Naive B cell (primary cell): ENCODE measurements at places on chromosomes 16 and 17.

DNA sequence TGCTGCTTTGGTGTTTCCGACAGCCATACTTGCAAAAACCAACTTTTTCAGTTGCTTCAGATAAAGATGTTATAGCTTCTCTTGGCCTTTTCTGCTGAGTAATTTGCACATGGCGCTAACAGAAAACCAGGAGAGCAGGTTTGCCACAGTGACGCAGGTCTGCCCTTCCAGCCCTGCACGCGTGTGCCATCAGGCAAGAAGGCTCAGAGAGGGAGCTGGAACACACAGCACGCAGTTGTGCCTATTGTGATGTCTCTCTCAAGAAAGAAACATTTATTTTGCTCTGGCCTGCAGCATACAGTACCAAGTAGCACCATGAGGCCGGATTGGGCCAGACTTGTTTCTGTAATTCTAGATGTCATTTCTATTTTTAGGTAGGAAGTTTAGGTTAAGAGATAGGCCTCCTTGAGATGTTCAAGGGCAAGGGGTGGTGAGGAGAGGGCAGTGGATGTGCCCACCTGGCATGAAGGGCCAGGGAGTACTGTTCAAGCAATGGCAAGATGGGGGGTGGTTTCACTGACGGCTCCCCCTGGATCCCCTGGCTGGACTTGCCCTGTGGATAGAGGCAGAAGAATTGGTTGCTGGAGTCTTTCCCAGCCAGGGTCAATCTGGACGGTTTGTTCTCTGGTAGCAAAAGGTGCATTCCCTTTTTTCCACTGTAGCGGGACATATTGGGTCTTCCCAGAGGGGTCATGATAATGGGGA is 1.9 kb downstream of the CBX2 start:
- no peak for DNase-seq

GRCh38 chr17:17433000-17433703 is 43.6 kb upstream of the MED9 start:
- DNase-seq: no peak

DNA sequence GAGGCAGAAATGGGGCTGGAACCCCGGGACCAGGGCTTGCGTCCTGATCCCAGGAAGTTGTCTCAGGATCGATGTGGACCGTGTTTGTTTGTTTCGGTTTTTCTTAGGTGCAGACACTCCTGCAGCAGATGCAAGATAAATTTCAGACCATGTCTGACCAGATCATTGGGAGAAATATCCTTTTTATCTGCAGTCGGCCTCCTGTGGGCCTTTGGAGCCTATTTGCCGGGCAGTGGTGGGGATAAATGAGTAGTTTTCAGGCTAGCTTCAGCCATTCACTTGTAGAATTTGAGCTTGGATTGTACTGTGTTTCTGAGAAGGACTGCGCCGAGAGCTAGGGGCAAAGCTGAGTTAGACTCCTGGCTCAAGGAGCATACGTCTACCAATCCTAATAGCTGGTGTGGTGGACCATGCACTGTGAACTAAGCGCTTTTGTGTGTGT is 816 bp downstream of the HSBP1 start:
- no peak for DNase-seq

DNA sequence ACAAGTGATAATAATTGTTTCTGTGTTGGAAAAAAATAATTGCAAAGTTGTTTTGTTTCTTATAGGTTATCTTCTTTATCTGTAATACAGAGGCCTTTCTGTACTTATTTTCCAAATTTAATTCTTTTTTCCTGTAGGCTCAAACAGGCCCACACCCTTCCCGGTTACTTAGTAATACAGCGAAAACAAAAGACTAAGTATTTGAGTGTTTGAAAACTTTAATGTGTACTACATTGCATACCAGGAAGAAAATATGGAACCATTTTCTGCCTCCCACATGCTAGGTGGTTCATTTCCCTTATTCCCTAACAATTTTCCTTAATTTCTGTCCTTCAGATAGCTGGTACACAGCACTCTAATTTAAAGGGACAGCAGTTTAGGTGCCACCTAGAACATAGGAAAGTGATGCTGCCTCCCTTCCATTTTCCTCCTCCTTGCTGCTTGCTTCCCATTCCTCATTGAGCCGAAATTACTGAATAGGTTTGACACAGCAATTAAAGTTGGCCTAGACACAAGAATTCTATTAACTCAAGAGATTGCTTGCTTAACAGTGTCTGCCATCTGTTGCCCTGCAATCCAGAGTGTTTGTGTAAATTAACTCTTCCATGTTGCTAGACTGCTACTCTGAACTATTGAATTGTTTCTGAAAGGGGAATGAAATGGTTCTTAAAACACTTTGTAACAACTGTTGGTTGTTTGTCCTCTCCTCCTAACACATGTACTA is 24.2 kb downstream of the CYB5B start:
- no peak for DNase-seq

- no peak for DNase-seq
Measured at GRCh38 chr17:50939542-50939794, 73.3 kb upstream of the TOB1 start.

DNA sequence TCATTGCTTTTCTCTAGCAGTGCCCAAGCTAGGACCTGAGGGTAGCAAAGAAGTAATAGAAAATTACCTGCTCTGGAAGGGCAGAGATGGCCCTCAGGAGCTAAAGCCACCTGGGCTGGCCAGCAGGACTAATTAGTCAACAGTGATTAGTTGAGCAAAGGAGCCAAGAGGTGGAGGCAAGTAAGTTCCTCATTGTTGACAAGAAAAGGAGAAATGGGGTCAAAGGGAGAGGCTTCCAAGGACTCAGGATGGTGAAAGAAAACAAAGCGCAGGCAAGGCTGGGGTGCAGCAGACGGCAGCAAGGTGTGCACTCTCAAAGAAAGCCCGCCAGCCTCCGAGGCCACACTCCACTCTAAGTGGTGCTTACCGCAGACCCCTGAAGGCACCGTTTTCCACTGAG is 44.6 kb downstream of the CMTM4 start:
- no peak for DNase-seq

GRCh38 chr16:56939801-56940200 is 7.9 kb downstream of the HERPUD1 start:
- DNase-seq: no peak

GRCh38 chr17:38341035-38341721 is 2.6 kb downstream of the GPR179 start:
- DNase-seq: no peak

DNA sequence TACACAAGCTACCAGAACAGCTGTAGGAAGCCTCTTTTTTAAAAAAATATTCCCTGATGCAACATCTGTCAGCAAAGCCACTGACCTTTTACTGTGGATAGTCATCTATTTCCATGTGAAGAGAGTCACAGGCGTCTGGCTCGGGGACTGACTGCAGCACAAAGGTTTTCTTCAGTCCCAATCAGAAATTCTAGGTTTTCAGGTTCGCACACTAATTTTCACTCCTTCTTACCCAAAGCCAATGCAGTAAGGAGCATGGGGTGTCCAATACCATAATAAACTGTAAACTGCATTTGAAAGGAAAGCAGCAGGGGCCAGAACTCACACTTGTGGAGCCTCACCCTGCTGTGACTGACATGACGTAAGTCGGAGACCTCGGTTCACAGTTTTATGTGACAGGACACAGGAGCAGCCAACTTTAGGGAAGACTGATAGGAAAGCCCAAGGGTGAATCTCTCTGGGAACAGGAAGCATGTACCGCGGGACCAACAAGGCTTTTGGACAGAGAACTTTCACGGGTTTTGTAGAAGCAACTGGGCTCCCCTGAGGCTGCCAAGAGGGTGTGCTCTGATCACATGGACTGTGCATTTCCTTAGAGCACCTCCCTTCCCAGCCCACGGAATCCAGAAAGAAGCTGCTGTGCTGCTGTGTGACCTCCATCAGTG is 9.1 kb upstream of the TMEM100 start:
- DNase-seq: no peak

- no peak for DNase-seq
Measured at GRCh38 chr17:66531851-66532295, 229.5 kb downstream of the PRKCA start.

GRCh38 chr17:64689106-64689505 is 27.0 kb upstream of the SMURF2 start:
- no peak for DNase-seq

GRCh38 chr17:17205368-17206123 is 587 bp downstream of the PLD6 start:
- DNase-seq: peak; percentile 31

GRCh38 chr16:1537138-1537577 is 3.7 kb downstream of the TMEM204 start:
- no peak for DNase-seq

DNA sequence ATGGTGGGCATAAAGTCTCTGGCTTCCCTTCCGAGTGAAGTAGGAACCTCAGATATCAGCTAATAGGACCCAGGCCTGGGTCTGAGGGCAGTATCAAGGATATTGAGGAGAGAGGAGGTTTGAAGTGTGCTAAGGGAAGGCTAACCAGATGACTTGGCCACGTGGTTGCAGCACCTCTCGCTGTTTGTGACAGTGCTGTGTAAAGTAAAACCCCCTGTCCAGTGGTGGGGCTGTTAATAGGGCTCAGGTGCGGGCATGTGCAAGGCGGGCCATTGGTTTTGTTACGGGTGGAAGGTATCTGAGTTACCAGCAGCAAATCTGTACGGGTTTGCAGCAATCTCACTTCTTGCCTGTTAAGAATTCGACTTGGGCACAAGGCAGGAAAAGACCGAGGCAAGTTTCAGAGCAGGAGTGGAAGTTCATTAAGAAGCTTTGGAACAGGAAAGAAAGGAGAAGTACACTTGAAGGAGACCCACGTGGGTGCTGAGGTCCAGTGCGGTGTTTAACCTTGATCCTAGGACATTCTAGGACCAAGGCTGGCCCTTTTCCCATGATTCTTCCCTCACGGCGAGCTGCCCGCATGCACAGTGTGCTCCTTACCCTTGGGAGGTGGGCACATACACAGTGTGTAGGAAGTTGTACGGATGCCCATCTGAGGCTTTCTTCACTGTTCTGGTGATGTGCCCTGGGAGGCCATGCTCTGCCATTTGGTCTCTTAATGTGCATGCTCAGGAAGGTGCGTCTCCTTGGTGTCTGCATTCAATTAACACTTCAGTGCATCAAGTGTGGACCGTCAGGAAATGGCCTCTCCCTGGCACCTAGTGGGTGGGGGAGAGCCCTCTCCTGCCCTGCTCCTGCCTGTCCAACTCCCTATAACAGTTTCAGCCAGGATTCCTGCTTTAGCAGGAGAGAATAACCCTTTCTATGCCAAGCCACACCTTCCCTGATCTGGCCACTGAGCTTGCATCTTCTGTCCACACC is 20.3 kb downstream of the SGF29 start:
- no peak for DNase-seq

- DNase-seq: no peak
Measured at GRCh38 chr17:2238432-2239169, 65.0 kb downstream of the SMG6 start.

- DNase-seq: peak; percentile 61
Measured at GRCh38 chr16:57530104-57530521, 6.3 kb downstream of the CCDC102A start.
